Muscle of leg (tissue), 16 donors: ENCODE measurements at places on chromosomes 4 and X. TPM values are rescaled to one million over a fixed set of nuclear protein-coding genes. Genes with fewer than 3 reads are reported as not detected.

DNA sequence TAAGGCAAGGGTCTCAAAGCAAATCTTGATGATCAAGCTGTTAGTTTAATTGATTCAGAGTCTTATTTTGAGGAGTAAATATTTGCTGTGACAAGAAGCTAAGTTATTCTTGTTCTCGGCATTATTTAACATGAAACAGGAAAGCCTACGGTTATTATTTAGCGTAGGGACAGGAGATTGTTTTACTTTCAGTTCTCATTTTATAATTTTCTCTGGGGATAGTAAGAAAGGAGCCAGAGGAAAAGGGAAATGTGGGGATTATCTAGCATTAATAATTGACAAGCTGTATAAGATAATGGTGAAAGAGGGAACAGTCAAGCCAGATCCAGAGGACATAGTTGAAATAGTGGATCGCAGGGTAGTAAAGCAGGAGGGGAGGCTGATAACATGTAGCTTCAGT lies 39.7 kb upstream of the PARM1 start:
- no peak overlapping the region for H3K27ac ChIP-seq
- no peak overlapping the region for H3K4me3 ChIP-seq
- no peaks in the 10 kb centered on the region for H3K36me3 ChIP-seq

DNA sequence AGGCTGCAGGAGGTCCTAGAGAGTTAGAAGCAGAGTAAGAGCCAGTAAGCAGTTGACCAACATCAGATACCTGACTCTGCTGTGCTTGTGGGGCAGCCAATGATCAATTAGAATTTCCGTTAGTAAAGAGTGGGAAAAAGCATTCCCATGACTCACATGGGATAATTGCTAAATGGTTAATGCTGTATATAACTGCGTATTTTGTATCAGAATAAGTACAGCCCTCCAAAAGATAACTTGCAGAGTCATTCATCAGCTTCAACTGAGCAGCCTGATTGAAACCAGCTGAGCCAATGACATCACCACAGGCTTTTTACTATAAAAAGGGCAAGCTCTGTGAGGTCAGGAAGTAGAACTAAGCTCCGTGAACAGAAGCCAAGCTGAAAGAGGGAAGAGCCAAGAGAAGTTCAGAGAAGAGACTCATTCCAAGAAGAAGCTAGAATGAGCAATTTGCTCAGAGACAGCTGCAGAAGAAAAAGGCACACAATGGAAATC lies 67.9 kb downstream of the PPP3CA start:
- DNase-seq: peak; percentile 97
- H3K27ac ChIP-seq: peak overlapping the region; percentile 39
- H3K4me3 ChIP-seq: no peak overlapping the region
- H3K27me3 ChIP-seq: no peaks in the 10 kb centered on the region
- H3K36me3 ChIP-seq: no peaks in the 10 kb centered on the region

DNA sequence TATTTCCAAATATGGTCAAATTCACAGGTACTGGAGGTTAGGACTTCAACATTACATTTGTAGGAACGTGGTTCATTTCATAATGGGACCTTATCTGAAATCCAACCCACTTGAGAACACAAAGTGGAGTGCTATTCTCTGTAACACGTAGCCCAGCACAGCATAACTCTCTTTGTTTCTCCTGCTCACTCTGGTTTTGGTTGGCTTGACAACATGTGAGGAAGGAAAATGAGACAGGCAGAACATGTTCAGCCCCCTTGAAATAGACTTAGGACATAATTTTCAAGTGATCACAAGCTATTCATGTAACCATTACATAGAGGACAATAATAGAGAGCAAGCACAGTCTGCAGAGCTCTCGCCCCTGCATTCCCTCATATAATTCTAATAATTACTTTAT lies 115.1 kb upstream of the SMIM10 start:
- no peaks in the 10 kb centered on the region for H3K4me1 ChIP-seq
- no peaks in the 10 kb centered on the region for H3K36me3 ChIP-seq
- peaks cover 20% of the 10 kb centered on the region for H3K27me3 ChIP-seq
- peak; percentile 21 for DNase-seq

DNA sequence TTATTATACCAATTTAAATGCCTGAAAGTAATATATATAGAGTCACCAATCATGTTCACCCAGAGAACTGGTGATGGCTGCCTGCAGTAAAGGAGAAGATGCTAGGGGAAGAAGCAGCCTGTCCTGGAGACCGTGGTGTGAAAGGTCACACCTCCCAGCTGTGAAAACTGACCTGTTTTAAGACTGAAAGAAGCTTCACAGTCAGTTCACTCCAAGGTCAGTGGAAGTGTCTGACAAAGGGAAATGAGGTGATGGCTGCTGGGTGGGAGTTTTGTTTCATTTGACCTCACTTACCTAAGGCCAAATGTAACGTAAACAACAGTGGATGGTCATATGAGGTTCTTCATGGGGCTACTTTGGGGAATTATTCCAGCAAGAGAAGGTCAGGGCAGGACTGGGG lies 352.1 kb upstream of the GATB start:
- H3K4me3 ChIP-seq: no peak overlapping the region
- H3K27me3 ChIP-seq: no peaks in the 10 kb centered on the region
- DNase-seq: no peak
- peaks cover 27% of the 10 kb centered on the region for H3K4me1 ChIP-seq
- no peaks in the 10 kb centered on the region for H3K36me3 ChIP-seq

GRCh38 chr4:87258677-87259076 lies 38.3 kb upstream of the KLHL8 start:
- no peak for DNase-seq
- H3K4me1 ChIP-seq: no peaks in the 10 kb centered on the region
- no peaks in the 10 kb centered on the region for H3K27me3 ChIP-seq
- no peaks in the 10 kb centered on the region for H3K36me3 ChIP-seq
- no peak overlapping the region for H3K4me3 ChIP-seq

DNA sequence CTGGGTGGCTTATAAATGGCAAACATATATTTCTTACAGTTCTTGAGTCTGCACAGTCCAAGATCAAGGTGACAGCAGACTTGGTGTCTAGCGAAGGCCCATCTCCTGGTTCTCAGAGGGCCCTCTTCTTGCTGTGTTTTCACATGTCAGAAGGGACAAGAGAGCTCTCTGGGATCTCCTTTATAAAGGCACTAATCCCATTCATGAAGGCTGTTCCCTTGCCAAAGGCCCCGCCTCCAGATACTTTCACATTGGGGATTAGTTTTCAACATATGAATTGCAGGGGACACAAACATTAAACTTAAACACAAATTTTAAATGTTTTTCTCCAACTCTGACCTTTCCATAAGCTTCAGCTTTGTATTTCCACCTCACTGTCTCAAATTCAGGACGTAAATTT lies 1135.0 kb upstream of the TENM3 start:
- no peaks in the 10 kb centered on the region for H3K27me3 ChIP-seq
- H3K4me3 ChIP-seq: no peak overlapping the region
- H3K36me3 ChIP-seq: no peaks in the 10 kb centered on the region
- no peaks in the 10 kb centered on the region for H3K4me1 ChIP-seq

- no peak for DNase-seq
- H3K27ac ChIP-seq: no peak overlapping the region
- no peak overlapping the region for H3K4me3 ChIP-seq
- peaks cover 2% of the 10 kb centered on the region for H3K27me3 ChIP-seq
- H3K4me1 ChIP-seq: no peaks in the 10 kb centered on the region
Observed at GRCh38 chrX:21004835-21005234, 369.4 kb upstream of the CNKSR2 start.

DNA sequence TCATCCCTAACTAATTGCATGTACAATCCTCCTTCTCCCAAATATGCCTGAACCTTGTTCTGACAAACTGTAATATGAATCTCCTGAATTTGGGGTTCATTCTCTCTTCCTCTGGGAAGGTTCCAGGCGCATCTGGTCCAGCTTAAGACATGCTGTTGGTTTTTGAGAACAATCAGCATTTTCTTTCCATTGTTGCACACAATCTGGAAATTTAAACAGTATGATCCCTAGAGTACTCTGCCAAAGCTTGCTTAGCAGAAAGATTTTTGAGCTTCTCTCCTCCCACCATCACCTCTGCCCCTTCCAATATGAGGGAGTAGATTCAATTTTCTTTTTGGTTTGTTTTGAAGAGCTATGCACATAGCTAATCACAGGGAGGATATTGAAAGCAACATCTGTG lies 50.1 kb downstream of the SRPX start:
- H3K4me1 ChIP-seq: no peaks in the 10 kb centered on the region
- DNase-seq: peak; percentile 40
- H3K27ac ChIP-seq: no peak overlapping the region
- H3K4me3 ChIP-seq: no peak overlapping the region
- H3K27me3 ChIP-seq: peaks cover 26% of the 10 kb centered on the region

GRCh38 chrX:39311646-39312045 lies 510.4 kb downstream of the MID1IP1 start:
- no peak for DNase-seq
- H3K27me3 ChIP-seq: peaks cover 38% of the 10 kb centered on the region
- no peak overlapping the region for H3K4me3 ChIP-seq
- H3K36me3 ChIP-seq: no peaks in the 10 kb centered on the region

The GAGE2A gene
- not detected for total RNA-seq

The MAGEA2B gene
- not detected for total RNA-seq

The IL21 gene
- total RNA-seq: not detected
